Activated naive CD4-positive, alpha-beta T cell treated with anti-CD3 and anti-CD28 coated beads, Interleukin-2, amount 10 ng/mL, durations not matched to agents 5 hours and 36 hours (primary cell): ENCODE measurements at places on chromosomes 2 and 18. TPM values are rescaled to one million over a fixed set of nuclear protein-coding genes. Genes with fewer than 3 reads are reported as not detected.

The HOXD4 gene
- total RNA-seq, result not detected

The CD28 gene
- 128 TPM for total RNA-seq

The PLA2R1 gene
- total RNA-seq, result not detected

The GPR75 gene
- 2.1 TPM for total RNA-seq

The RNF125 gene
- 35.2 TPM for total RNA-seq

The UGT1A4 gene
- not detected for total RNA-seq

The PAIP2B gene
- total RNA-seq, result 2.6 TPM

The KIAA2012 gene
- not detected for total RNA-seq

The RGPD3 gene
- total RNA-seq, result 0.19 TPM

The EFR3B gene
- total RNA-seq, result not detected

The CNDP1 gene
- total RNA-seq, result not detected

The UGT1A8 gene
- total RNA-seq, result not detected

The EFHD1 gene
- total RNA-seq, result 7.1 TPM

The AFF3 gene
- 12.2 TPM for total RNA-seq

The CNPPD1 gene
- 65.5 TPM for total RNA-seq

The RAB6D gene
- total RNA-seq, result not detected

The PID1 gene
- total RNA-seq, result not detected

The BOLL gene
- not detected for total RNA-seq

The CRYGA gene
- not detected for total RNA-seq

The SLC40A1 gene
- total RNA-seq, result 11.9 TPM

The IL1F10 gene
- not detected for total RNA-seq

The C2orf80 gene
- total RNA-seq, result not detected

The FBXO48 gene
- 2.6 TPM for total RNA-seq

The CREB1 gene
- 86.8 TPM for total RNA-seq

The GNLY gene
- total RNA-seq, result 26.3 TPM

The NTSR2 gene
- not detected for total RNA-seq

The TGFA gene
- total RNA-seq, result not detected

The SERPINB4 gene
- total RNA-seq, result not detected

The CDH2 gene
- not detected for total RNA-seq

The CIB4 gene
- not detected for total RNA-seq

The GPAT2 gene
- total RNA-seq, result 5.5 TPM

The MGAT4A gene
- total RNA-seq, result 95.2 TPM

The UGT1A10 gene
- total RNA-seq, result not detected

The ATL2 gene
- 42.8 TPM for total RNA-seq

The RFX8 gene
- 1.0 TPM for total RNA-seq

The IMPACT gene
- 11.8 TPM for total RNA-seq

The COPS9 gene
- total RNA-seq, result 121 TPM

The CDH7 gene
- not detected for total RNA-seq

The PLGLB2 gene
- 1.6 TPM for total RNA-seq

The SPR gene
- total RNA-seq, result 0.31 TPM

The GALNT14 gene
- not detected for total RNA-seq

The IL36A gene
- not detected for total RNA-seq

The CCDC74B gene
- total RNA-seq, result 0.77 TPM

The CPLX4 gene
- total RNA-seq, result not detected
